ENCODE measurements at places on chromosomes 3 and 15.

GRCh38 chr15:70617076-70617910, 146.1 kb downstream of the UACA start:
- no peaks in the 10 kb centered on the region for H3K36me3 ChIP-seq
- no peaks in the 10 kb centered on the region for H3K4me1 ChIP-seq
- H3K4me3 ChIP-seq: no peak overlapping the region
- H3K27ac ChIP-seq: no peak overlapping the region
- no peaks in the 10 kb centered on the region for H3K27me3 ChIP-seq

- DNase-seq: no peak
- H3K27me3 ChIP-seq: no peaks in the 10 kb centered on the region
Observed at GRCh38 chr3:94071713-94072284, 8.9 kb downstream of the NSUN3 start.

DNA sequence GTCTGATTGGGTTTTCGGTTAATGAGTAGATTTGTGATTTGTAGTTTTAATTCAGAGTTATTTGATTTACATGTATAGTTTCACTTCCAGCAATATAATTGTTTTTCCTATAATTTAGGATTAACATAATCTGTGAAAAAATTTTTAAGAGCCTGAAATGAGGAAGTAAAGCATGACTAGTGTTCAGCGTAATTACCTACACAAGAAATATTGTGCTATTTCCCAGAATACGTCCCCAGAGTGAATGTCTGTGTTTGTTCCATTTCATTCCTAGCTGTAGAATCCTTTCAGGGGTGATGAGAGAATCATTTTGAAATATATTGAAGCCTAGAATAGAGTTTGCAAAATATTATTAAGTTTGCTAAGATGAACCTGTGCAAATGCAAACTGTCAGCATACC, 247.1 kb downstream of the BBX start:
- H3K36me3 ChIP-seq: peaks cover 6% of the 10 kb centered on the region
- no peaks in the 10 kb centered on the region for H3K4me1 ChIP-seq
- no peak for DNase-seq
- no peak overlapping the region for H3K27ac ChIP-seq
- H3K27me3 ChIP-seq: no peaks in the 10 kb centered on the region
- no peak overlapping the region for H3K4me3 ChIP-seq

DNA sequence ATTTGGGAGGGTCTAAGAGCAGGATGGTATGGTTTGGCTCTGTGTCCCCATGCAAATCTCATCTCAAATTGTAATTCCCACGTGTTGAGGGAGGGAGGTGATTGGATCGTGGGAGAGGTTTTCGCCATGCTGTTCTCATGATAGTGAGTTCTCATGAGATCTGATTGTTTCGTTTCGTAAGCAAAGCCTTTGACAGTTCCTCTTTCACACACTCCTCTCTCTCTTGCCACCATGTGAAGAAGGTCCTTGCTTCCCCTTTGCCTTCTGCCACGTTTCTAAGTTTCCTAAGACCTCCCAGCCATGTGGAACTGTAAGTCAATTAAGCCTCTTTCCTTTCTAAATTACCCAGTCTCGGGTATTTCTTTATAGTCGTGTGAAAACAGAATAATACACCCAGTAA, 553.7 kb downstream of the TAFA4 start:
- H3K4me1 ChIP-seq: no peaks in the 10 kb centered on the region
- DNase-seq: no peak
- no peaks in the 10 kb centered on the region for H3K27me3 ChIP-seq
- no peak overlapping the region for H3K4me3 ChIP-seq
- H3K27ac ChIP-seq: no peak overlapping the region

DNA sequence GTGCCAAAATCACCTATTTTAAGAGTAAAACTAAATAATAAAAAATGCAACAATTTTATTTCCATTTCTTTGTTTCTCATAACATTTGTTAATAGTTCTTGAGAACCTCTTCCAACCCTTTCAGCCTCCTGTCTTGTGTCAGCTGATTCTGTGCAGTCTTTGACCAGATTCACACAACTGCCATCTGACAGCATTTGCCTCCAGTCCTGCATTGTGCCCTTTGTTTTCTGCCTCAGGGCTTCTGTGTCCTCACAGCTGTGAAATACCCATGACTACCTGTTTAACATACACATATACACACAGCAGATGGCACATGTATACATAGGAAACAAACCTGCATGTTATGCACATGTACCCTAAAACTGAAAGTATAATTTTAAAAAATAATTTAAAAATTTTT, 13.2 kb upstream of the CNTN6 start:
- no peaks in the 10 kb centered on the region for H3K36me3 ChIP-seq
- DNase-seq: no peak
- H3K4me1 ChIP-seq: no peaks in the 10 kb centered on the region
- H3K27ac ChIP-seq: no peak overlapping the region
- H3K27me3 ChIP-seq: no peaks in the 10 kb centered on the region
- no peak overlapping the region for H3K4me3 ChIP-seq

- no peaks in the 10 kb centered on the region for H3K27me3 ChIP-seq
- H3K4me1 ChIP-seq: no peaks in the 10 kb centered on the region
- H3K36me3 ChIP-seq: no peaks in the 10 kb centered on the region
- no peak overlapping the region for H3K4me3 ChIP-seq
- DNase-seq: no peak
Observed at GRCh38 chr3:23580096-23580713, 225.6 kb upstream of the UBE2E1 start.

- no peak overlapping the region for H3K4me3 ChIP-seq
- no peaks in the 10 kb centered on the region for H3K36me3 ChIP-seq
- no peak for DNase-seq
- H3K4me1 ChIP-seq: no peaks in the 10 kb centered on the region
Observed at GRCh38 chr3:79170021-79170420, 597.8 kb downstream of the ROBO1 start.

DNA sequence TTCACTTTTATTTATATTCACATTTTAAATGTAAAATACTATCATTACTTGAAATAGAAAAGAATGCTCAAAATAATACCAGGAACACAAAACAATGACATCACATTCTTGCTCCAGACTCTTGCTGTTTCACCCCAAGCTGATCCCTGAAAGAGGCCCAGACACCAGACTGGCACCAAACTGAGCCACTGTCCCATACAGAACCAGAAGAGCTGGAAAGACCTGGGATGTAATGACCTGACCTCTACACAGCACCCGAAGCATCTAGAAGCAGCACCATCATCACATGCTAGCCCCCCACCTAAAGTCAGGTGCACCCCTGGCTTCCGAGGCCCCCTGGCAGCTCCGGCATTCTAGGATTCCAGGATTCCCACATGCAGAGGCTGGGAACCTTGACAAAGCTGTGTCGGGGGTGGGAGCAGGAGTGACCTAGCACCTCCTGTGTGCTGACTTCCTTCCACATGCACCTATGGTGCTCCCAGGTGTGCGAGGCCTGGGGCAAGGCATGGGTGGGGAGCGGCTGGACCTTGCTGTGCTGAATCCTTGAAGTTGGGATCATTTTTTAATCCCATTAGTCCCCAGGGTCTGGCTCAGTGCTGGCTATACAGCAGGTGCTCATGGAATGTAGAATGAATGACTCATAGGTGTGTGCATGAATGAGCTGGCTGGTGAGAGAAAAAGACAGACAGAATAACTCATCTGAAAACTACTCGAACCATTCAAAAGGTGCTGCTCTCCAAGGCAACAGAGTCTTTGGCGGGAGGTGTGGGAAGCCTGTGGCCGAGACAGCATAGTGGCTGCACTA, 144.7 kb upstream of the IQSEC1 start:
- H3K4me1 ChIP-seq: no peaks in the 10 kb centered on the region
- H3K27ac ChIP-seq: no peak overlapping the region
- DNase-seq: no peak
